NCI-H446 (cell line): ENCODE measurements at places on chromosomes 6 and 20.

DNA sequence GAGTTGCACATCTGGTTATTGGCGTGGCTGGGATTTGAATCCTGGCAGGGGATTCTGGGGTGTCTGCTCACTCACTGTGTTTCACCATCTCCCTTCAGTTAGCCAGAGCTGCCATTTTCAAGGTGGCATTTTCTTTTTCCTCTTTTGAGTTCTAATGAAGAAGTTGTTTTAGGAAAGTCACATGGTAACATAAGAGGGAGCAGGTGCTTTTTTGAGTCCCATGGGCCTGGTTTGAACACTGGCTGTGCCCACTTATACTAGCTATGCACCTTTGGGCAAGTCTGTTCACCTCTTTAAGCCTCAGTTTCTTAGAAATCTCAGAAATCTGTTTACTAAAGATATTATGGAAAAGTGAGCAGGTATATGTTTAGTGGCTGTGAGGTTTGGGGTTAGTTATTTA lies 39.6 kb downstream of the ANKS1A start:
- DNase-seq, result no peak

GRCh38 chr20:8262721-8263120 lies 130.7 kb downstream of the PLCB1 start:
- no peak for DNase-seq

GRCh38 chr20:32470025-32470861 lies 112.1 kb downstream of the ASXL1 start:
- DNase-seq, result no peak

DNA sequence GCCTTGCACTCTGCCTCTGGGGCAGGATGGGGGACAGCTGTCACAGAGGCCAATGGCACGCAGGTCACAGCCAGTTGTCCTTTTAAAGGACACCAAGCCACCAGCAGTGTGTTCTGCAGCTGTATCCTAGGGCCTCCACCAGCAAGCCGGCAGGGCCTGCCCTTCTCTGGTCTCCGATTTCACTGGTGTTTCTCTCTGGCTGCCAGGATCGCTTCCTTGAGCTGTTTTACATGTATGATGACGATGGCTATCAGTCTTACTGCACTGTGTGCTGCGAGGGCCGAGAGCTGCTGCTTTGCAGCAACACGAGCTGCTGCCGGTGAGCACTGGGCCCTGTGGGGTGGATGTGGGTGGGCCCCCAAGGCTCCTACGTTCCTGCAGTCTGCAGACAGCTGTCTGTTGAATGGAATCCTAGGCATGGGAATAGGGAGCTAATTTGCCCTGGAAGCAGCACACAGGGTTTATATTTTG lies 22.7 kb upstream of the MAPRE1 start:
- DNase-seq, result no peak

- DNase-seq, result no peak
Observed at GRCh38 chr6:138592749-138593123, 93.4 kb upstream of the NHSL1 start.

GRCh38 chr6:7787137-7787608 lies 61.3 kb downstream of the BMP6 start:
- DNase-seq, result no peak

DNA sequence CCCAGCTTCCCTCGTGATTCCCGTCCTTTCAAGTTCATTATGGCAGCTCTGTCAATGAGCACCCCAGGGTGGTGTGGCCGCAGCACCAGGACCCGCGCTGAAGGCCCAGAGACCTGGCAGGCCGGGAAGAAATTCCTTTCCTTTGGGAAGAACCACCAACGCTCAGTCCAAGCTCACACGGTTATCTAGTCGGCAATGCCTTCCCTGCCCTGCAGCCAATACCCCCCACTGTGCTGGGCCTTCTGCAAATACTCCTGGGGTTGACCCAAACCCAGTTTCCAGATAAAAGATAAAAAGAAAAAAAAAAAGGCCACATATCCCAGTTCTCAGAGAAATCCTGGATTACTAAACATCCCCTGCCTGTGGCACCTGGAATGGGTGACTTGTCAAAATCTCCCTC lies 28.7 kb downstream of the PXDC1 start:
- DNase-seq, result no peak

DNA sequence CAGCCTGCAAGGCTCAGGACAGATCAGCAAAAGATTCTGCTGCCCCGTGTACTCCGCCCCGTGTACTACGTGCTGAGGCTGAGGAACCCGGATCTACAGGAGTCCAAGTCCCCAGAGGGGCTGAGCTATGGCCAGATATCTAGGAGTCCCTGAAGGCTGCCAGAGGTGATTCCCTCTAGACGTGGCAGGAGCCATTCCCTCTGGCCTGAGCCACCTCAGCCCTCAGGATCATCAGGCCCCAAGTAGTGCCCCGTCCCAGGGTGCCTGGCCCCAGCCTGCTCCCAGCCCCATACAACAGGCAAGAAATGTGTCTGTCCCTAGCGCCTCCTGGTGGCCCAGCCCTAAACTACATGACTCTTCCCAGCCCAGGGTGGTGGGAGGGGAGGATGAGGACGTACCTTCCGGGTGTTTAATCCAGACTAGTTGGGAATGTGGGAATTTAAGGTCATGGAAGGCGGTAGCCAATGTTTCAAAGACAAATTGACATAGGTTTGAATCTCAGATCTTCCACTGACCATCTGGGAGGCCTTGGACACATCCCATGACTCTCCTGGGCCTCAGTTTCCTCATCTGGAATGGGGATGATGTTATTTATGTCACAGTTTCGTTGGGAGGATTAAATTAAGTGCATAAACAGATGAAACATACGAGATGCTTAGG lies 49.4 kb upstream of the PTPN1 start:
- DNase-seq, result peak; percentile 79

DNA sequence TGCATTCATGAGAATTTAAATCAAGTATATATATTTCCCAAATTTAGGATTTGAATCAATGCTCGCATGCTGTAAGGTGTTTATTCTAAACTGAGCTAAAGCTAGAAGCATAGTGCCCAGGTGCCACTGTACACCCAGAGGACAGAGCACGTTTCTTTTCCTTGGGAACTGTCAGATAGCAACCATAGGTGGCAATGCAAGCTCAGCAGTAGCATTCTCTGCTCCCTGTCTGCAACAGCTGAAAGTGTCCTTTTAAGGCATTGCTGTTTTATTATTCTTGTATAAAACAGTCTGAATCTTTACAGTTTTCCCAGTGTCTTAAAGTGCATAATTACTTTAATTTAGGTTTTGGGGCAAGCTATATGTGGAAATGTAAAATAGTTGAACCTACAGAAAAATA lies 443.4 kb upstream of the MMS22L start:
- no peak for DNase-seq

- no peak for DNase-seq
Observed at GRCh38 chr6:167296902-167297301, 5.8 kb downstream of the UNC93A start.
